ENCODE measurements at places on chromosomes 1 and 21.

- DNase-seq = no peak
Measured at GRCh38 chr21:29378832-29379231, 80.1 kb downstream of the BACH1 start.

DNA sequence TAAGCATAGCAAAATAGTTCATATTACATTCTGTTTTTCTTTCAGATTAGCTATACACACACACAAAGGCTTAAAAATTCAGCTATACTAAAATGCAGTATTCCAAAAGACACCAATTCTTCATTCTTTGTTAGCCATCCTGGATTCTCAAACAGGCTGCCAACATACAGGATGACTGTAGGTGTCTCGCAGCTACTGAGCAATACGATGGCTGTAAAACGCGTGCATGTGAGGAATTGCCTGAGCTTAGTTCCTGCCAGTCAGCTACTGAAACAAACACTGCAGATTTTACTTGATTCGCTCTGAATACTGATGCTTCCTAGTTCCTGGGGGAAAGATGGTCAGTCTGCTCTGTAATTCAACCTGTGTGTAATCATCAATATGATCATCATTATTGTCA, 24.7 kb upstream of the HMGN1 start:
- DNase-seq = peak; percentile 79

GRCh38 chr1:47618222-47618720, 180.4 kb downstream of the FOXD2 start:
- DNase-seq = no peak

GRCh38 chr1:243596431-243597062, 253.5 kb downstream of the AKT3 start:
- DNase-seq = no peak

DNA sequence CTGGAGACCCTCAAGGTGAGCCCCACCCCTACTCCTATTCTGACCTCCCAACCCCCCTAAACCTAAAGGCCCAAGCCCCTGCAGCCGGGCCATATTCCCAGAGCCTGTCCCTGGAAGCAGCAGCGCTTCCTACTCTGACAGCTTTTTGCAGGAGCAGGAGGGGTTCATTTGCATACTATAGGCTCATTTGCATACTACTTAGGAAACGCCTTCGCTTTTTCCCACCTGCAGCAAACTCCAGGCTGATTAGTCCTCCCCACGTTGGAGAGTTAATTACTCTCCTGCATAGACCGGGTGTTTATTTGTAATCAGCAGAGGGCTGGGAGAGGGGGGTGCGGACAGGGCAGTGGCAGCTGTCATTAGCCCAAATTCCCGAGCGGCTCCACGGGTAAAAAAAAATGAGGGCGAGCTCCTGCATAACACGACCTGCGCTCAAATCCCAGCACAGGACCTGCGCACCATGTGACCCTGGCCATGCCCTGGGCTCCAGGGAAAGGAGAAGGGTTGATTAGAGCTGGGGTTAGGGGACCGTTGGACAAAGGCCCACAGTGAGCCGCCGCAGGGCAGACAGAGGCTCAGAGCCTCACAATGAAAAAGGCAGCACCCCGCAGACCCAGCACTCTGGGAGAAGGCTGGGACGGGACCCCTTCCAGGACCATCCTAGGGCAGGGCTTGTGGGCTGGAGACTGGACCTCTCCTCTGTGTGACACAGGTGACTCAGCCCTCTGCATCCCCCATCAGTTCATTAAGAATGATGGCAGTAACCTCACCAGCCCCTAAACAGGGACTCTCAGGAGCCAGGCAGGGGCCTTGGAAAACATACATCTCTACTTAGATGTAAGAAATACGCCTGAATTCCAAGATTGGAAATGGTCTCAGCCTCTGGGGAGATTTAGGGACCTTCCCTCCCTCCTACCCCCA, 9.9 kb upstream of the C1QA start:
- DNase-seq = no peak

DNA sequence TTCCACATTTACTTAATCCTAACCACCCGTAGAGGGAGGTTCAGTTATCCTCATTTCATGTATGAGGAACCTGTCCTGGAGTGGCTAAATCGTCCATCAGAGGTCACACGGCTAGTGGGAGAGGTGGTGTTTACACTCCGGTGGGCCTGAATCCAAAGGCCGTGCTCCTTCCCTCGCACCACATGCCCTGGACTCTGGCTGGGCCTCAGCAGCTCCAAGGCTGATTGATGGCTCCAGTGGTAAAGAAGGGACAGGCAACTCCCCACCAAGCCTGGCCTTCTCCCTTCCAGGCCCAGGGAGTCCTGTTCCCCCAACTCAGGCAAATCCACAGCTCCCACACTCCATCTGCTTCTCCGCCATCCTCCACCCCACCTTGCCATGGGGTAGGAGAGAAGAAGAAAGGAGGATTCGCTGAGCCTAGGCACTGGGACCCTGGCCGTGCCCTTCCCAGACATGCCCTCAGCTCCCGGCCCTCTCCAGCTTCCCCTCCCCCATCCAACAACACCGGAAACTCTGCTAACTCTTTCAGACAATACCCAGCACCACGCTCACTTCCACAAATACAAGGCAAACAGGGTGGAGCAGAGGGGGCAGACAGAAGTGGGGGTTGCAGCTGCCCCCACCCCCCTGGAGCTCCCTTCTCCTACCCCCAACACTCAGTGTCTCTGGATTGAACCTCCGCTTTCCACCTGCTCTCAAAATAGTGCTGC, 10.9 kb downstream of the ARHGEF2 start:
- DNase-seq = peak; percentile 81

DNA sequence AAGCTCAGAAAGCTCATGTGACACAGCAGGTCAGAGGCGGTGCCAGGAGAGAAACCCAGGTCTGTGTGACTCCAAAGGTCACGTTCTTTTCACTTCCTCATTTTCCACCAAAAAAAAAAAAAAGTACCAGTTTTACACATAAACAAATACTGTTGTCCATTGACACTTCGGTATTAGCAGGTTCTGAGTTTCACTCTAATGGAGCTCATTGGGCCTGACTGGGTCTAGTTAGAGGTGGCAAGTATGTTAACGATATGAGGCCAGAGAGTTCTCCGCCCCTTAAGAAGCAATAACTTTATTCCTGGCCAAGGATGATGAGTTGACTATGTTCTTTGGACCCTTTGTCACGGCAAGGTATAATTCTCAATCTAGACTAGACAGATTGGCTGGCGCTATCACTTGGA, 30.0 kb upstream of the SDE2 start:
- DNase-seq = no peak

- no peak for DNase-seq
Measured at GRCh38 chr21:46057111-46057709, 40.7 kb upstream of the COL6A2 start.

DNA sequence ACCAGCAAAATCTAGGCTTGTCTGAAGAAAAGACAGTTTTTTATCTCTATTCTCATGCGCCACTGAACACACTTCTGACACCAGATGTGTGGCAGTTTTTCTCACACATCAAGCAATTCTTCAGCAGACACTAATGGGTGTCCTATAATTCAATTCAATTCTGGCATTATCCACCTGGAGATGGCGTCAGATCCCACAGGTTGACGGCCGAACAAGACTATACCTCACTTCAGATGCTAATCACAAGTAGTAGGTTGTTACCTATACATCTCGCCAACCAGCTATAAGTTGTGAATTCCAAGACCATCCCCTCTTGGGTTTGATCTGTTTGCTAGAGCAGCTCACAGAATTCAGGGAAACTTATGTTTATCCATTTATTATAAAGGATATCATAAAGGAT, 89.9 kb upstream of the ARTN start:
- no peak for DNase-seq

GRCh38 chr1:65011983-65012382, 45.6 kb upstream of the JAK1 start:
- peak; percentile 7 for DNase-seq

DNA sequence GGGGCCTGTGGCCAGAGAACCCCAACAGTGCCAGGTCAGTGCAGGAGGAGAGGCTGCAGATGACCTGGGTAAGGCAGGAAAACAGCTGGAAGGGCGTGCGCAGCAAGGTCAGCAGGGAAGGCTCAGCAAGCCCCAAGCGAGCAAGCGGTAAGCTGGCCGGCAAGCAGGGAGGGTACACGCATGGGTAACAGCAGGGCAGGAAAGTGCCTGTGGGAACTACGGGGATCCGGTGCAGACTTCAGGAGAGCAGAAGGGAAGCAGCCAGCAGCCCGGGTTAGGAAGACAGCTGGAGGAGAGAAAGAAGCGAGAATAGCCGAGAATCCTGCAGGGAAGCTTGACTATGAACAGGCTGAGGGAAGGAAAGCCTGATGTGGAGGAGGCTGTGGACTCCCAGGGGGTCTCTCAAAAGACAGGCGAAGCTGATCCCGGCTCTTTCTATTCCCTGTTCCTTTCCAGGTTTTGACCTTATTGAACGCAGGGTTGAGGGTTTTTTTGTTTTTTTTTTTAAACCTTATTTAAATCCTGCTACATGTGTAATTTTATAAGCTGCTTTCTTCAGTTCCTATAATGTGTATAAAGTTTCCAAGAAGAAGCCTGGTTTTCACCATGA, 20.9 kb downstream of the UMODL1 start:
- no peak for DNase-seq

DNA sequence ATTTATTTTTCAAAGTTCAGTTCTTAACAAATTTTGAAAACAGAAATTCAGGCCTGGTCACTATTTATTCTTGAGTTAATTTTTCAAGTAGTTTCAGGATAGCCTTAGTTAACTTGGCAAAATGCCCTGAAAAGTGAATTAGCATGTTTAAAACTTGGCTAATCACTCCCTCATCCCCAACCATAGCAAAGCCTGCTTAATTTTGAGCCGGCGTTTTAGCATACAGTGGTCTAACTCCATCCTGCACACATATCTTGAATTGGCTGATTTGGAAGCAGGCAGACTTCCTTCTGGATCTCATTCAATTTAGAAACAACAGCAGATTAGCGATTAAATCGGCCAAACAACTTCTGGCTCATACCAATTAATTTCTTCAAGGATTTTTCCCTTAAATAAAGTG, 439.2 kb downstream of the PTBP2 start:
- no peak for DNase-seq

GRCh38 chr1:42418516-42418915, 37.3 kb downstream of the ZMYND12 start:
- no peak for DNase-seq

DNA sequence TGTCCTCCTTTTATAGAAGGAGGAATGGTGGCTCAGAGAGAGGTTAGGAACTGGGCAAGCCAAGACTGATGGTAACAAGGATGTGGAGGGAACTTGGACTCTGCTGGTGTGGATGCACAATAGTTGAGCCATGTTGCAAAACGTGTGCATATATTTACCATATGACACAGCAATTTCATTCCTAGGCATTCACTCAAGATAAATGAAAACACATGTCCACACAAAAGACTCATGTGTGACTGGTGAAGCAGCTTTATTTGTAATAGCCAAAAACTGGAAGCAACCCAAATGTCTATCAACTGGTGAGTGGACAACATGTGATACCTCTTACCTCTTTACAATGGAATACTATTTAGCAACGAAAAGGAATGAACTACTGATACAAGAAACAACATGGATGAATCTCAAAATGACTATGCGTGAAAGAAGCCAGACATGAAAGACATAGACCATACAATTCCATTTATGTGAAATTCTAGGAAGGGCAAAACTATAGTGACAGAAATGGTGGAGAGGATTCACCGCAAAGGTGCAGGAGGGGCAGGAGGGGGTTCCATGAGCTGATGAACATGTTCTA, 36.2 kb downstream of the CAMK2N1 start:
- no peak for DNase-seq

DNA sequence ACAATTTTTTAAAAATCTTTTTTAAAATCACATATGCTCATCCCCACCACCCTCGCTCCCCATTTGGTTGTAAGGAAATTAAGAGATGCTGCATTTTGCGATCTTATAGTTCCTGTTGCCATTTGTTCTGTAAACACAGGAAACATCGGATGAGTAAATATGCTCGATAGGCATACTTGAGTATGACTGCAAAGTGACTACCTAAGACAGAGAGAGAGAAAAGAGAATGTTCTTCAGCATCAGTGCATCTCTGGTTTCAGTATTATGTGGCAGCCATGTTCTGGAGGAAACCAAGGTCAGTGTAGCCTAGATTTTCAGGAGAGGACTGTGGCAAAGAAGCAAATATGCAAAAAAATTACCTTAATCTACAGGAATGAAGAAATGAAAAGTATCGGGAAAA, 265.5 kb upstream of the FMN2 start:
- DNase-seq = no peak

DNA sequence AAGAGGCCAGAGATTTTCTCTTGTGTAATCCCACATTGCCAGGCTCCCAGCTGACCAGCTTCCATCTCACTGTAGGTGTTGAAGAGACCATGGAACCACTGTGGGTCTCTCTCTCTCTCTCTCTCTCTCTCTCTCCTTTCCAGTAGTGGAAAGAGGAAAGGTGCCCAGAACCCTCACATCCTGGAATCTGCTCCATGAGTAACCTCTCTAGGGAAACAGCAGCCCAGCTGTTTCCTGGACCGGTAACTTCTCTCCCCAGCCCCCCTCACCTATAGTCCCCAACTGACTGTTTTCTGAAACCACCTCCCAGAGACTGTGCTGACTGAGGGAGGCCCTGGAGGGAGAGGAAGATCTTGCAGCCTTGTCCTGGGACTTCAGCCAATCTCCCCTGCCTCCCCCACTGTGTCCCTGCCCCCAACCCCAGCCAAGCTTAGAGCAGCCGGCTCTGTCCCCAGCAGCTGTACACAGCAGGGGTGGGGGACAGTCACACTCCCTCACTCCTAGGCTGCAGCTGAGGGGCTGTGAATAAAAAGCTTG, 20.6 kb upstream of the SLC45A3 start:
- DNase-seq = no peak

GRCh38 chr1:220386494-220387195, 114.4 kb upstream of the RAB3GAP2 start:
- no peak for DNase-seq

DNA sequence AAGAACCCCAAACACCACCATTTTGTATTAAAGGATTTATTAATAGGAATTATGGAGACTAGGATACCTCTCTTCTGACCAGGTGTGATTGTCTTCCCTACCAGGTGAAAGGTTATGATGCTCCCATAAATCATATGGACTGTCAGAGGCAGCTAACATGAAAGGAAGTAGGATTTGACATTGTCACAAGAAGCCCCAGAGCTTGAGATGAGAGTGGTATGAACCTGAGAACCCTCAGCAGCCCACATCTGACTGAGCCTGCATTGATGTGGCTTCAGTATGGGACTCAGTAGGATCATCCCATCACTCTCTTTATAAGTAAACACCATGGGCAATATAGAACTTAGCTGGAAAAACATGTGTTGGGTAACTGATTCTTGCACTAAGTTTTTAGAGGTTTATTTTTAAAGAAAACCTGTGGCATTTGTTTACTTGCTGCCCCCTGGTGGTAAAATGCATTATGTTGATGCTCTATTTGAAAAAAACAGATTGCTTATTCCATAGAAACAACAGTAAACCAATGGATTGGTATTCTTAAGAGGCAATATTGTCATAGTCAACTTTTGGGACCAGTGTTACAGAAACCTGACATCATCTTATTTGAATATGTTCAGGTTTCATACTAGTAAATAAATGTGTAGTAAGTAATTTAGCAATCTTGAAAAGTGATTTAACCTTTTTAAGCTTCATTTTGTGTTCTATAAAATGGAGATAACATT, 16.6 kb upstream of the CACYBP start:
- no peak for DNase-seq

DNA sequence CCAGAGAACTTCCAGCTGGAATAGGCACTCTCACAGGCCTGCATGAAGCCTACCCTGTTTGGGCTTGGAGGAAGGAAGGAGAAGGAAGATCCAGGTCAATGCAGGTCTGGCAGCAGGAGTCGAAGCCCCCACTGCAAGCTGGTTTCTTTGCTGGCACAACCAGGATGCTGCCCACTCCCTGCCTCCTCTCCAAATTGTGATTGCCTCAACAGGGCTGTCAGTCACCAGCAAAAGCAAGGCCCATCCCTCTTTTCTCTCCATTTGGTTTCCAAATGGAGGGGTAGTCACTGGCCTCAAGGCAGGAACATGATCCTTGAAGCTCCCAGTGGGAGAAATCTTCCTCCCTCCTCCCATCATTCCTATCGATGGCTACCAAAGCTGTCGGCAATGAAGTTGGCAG, 37.0 kb downstream of the PACC1 start:
- no peak for DNase-seq
